ENCODE measurements at places on chromosomes 2 and 18.

GRCh38 chr2:144131042-144131441, 388.9 kb downstream of the ZEB2 start:
- no peak overlapping the region for H3K27ac ChIP-seq
- H3K36me3 ChIP-seq, result no peaks in the 10 kb centered on the region
- no peak overlapping the region for H3K4me3 ChIP-seq

DNA sequence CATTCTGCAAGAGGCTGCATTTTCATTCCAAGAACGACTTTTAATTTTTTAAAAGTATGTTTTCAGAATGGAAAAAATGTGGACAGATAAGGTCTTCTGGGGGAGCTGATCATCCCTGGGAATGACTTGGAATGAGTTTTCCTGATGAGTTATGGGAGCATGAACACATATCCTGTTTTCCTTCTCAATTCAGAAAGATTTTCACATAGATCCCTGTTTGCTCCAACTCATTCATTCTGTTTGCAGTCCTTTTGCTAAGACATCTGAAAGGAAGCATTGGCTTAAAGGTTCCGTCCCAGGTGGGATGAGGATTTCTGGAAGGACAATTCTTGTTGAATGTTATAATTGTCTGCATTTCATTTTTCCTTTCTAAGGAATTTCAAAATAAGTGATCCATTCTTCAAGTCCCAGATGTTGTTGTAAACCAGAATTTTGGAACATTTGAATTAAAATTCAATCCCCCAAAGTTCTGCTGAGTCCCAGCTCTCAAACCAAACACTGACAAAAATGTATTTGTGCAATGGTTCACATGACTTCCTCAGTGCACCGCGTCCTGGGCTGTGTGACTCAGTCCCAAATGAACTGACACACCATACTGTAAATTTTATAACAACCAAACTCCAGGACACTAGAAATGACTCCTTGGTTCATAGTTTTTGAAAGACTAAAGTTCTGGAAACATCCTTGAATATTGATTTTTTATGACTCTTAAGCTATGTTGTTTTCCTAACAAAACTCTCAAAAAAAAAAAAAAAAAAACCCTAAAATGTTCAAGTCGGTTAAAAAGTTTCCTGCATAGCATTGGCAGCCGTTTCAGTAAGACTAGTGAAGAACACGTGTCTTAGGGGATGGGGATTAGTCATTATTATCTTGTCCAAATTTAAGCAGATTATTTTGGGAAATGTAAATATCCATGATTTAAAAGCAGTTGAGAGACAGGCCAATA, 281.8 kb upstream of the TCF4 start:
- DNase-seq, result no peak
- H3K36me3 ChIP-seq, result no peaks in the 10 kb centered on the region
- no peak overlapping the region for H3K4me3 ChIP-seq
- H3K27ac ChIP-seq, result no peak overlapping the region
- no peaks in the 10 kb centered on the region for H3K27me3 ChIP-seq
- H3K4me1 ChIP-seq, result no peaks in the 10 kb centered on the region

- H3K4me3 ChIP-seq, result no peak overlapping the region
- no peak for DNase-seq
- no peaks in the 10 kb centered on the region for H3K27me3 ChIP-seq
- no peaks in the 10 kb centered on the region for H3K4me1 ChIP-seq
- no peaks in the 10 kb centered on the region for H3K36me3 ChIP-seq
These were observed 481.2 kb downstream of the NUP35 start for GRCh38 chr2:183605440-183605839.

DNA sequence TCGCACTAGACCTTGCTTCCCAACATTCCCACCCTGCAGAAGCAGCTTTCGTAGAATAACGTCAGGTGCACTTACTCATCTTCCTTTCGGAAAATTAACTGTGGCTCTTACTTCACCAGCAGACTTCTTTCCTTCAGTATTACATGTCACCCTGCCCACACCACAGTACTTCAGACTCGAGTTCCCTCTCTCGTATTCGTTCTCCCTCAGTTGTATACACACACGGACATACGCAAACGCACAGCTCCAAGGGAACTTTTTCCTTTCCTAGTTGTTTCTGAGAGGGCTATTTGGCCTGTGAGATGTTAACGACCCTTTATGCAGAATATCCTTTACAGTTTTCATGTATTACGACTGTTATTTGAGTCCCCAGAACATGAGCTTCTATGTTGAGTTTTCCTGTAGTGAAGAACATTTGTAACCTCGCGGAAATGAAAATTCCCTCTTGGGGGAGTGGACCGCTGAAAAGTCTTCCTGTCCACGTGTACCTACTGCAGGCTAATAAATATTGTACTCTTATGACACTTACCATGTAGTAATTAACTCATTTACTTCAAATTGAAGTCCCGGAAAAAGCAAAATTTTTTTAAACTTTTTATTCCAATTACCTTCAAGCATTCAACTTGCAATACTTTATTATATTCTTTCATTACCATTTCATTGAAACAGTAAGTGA, 908 bp downstream of the ERLEC1 start:
- H3K4me3 ChIP-seq, result peak overlapping the region; percentile 97
- H3K36me3 ChIP-seq, result peaks cover 7% of the 10 kb centered on the region
- H3K4me1 ChIP-seq, result peaks cover 28% of the 10 kb centered on the region

GRCh38 chr2:41924024-41924423, 123.8 kb upstream of the PKDCC start:
- no peaks in the 10 kb centered on the region for H3K36me3 ChIP-seq
- H3K27ac ChIP-seq, result no peak overlapping the region
- no peak overlapping the region for H3K4me3 ChIP-seq
- no peak for DNase-seq
- H3K4me1 ChIP-seq, result no peaks in the 10 kb centered on the region

DNA sequence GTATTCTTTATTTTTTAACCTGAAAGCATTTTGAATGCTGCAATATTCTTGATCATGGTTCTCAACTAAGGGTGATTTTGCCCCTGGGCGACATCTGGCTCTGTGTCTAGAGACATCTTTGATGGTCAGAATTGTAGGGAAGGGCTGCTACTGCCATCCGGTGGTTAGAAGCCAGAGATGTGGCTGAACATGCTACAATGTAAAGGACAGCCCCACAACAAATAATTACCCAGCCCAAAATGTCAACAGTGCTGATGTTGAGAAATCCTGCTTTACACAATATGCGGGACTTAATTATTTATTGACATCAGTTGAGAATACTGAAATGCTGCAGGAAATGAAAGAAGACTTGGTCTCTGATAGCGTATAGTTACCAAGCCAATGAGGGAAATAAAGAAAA, 37.5 kb upstream of the SERPINB2 start:
- DNase-seq, result no peak
- H3K27ac ChIP-seq, result no peak overlapping the region
- peaks cover 29% of the 10 kb centered on the region for H3K27me3 ChIP-seq
- no peaks in the 10 kb centered on the region for H3K4me1 ChIP-seq

DNA sequence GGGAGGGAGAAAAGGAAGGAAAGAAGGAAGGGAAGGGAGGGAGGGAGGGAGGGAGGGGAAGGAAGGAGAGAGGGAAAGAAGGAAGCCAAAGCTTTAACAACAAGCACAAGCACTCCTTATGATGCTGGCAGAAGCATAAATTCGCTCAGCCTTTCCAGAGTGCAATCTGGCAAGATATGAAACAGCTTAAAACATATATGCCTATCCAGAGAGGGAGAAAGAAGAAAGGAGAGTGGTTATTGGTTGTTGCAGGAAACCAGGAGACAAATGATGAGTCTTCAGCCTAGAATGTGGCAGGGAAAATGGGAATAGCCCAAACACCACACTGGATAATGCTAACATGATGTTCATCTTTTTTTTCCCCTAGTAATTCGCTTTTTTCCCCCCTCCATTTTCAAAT, 64.0 kb downstream of the STPG4 start:
- no peak for DNase-seq
- H3K36me3 ChIP-seq, result no peaks in the 10 kb centered on the region
- peaks cover under 1% of the 10 kb centered on the region for H3K4me1 ChIP-seq
- H3K27me3 ChIP-seq, result peaks cover 6% of the 10 kb centered on the region
- H3K27ac ChIP-seq, result no peak overlapping the region

DNA sequence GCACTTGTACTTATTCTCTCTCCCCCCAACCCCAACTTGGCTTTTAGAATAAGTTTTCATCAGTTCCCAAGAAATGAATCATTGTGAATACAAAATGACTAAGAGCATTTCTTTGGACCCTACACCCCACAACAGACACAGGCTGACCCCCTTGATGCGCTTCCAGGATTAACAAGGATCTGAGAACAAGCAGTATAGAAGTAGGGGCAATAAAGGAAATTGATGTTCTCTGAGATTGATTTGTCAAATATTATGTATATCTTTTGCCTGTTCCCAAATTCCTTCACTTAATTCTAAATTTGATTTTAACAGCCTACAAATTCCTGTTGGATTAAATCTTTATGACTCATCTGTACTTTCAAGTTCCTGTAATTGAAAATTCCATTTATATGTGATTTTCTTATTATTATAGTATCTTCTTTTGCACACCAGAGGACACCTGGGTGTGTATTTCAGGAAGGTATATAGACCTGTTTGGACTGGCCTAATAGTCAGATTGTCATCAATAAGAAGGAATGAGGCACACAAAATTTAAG, 10.2 kb upstream of the PTPN4 start:
- H3K27ac ChIP-seq, result no peak overlapping the region
- no peak overlapping the region for H3K4me3 ChIP-seq
- H3K27me3 ChIP-seq, result peaks cover 27% of the 10 kb centered on the region
- H3K4me1 ChIP-seq, result peaks cover 6% of the 10 kb centered on the region

DNA sequence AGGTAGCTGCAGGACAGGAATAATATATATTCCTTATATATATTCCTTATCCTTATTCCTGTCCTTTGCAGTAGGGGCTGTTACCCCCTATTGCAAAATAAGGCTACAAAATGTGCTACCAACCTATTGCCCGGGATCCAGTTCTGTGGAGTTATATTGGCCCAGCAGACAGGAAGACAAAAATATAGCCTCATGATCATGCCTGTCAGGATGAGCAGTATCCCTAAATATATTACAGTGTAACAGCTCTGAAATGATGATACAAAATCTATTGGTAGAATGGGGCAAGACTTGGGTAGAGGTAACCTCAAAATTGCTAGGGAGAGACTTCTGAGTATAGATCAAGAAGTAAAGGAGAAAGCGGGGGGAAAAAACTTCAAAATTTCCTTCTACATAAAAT, 31.6 kb upstream of the MARCHF7 start:
- no peaks in the 10 kb centered on the region for H3K36me3 ChIP-seq
- no peak overlapping the region for H3K27ac ChIP-seq
- no peaks in the 10 kb centered on the region for H3K4me1 ChIP-seq
- H3K4me3 ChIP-seq, result no peak overlapping the region
- no peak for DNase-seq

- H3K4me1 ChIP-seq, result no peaks in the 10 kb centered on the region
- no peak overlapping the region for H3K27ac ChIP-seq
- DNase-seq, result no peak
- no peak overlapping the region for H3K4me3 ChIP-seq
- no peaks in the 10 kb centered on the region for H3K36me3 ChIP-seq
These were observed 677.6 kb downstream of the IRS1 start for GRCh38 chr2:226122041-226122440.

- no peak overlapping the region for H3K27ac ChIP-seq
- no peak for DNase-seq
- H3K4me1 ChIP-seq, result no peaks in the 10 kb centered on the region
- no peaks in the 10 kb centered on the region for H3K27me3 ChIP-seq
- no peaks in the 10 kb centered on the region for H3K36me3 ChIP-seq
- H3K4me3 ChIP-seq, result no peak overlapping the region
These were observed 102.3 kb upstream of the ZNF521 start for GRCh38 chr18:25454270-25454659.

DNA sequence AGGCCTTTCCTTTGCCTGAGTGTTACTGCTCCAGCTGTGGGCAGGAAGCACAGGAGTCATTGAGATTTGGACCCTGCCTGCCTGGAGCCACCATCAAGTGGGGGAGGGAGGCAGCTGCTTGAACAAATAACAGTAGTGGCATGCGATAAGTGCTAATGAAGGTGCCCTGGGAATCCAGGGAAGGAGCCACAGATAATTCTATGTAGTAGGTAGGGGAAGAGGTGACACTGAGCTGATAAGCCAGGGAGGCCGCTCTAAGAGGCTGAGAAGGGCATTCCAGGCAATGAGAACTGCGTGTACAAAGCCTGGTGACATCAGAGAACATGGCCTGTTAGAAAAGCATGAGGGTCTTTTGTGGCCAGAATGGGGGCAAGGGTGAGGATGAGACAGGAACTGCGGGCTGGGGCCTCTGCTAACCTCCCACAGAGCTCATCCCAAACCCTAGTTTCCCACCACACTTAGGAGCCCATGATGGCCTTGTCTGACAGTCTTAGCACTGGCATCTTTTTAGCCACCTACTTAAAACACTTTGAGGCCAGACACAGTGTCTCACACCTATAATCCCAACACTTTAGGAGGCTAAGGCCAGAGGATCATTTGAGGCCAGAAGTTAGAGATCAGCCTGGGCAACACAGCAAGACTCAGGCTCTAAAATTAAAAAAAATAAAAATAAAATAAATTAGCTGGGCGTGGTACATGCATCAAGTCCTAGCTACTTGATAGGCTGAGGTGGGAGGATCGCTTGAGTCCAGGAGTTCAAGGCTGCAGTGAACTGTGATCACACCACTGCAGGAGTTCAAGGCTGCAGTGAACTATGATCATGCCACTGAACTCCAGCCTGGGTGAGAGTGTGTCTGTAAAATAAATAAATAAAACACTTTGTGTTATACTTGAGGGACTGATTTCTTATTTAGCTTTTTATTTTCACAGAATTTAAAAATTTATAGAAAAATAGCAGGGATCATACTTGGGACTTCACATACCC, 58.9 kb downstream of the TET3 start:
- peaks cover 35% of the 10 kb centered on the region for H3K4me1 ChIP-seq
- peaks cover 9% of the 10 kb centered on the region for H3K36me3 ChIP-seq
- H3K27me3 ChIP-seq, result no peaks in the 10 kb centered on the region
- no peak overlapping the region for H3K4me3 ChIP-seq
- DNase-seq, result no peak
- no peak overlapping the region for H3K27ac ChIP-seq

- DNase-seq, result no peak
- H3K27ac ChIP-seq, result no peak overlapping the region
- H3K4me3 ChIP-seq, result no peak overlapping the region
These were observed 81.6 kb upstream of the CTDP1 start for GRCh38 chr18:79597831-79598632.

GRCh38 chr2:122034777-122035176, 279.3 kb downstream of the TSN start:
- no peaks in the 10 kb centered on the region for H3K36me3 ChIP-seq
- H3K27ac ChIP-seq, result no peak overlapping the region
- H3K27me3 ChIP-seq, result peaks cover 1% of the 10 kb centered on the region
- no peak overlapping the region for H3K4me3 ChIP-seq
- peaks cover 2% of the 10 kb centered on the region for H3K4me1 ChIP-seq

GRCh38 chr2:181850936-181851560, 40.5 kb upstream of the ITPRID2 start:
- no peak for DNase-seq
- no peak overlapping the region for H3K4me3 ChIP-seq
- no peak overlapping the region for H3K27ac ChIP-seq
- no peaks in the 10 kb centered on the region for H3K36me3 ChIP-seq
- H3K27me3 ChIP-seq, result peaks cover 23% of the 10 kb centered on the region

DNA sequence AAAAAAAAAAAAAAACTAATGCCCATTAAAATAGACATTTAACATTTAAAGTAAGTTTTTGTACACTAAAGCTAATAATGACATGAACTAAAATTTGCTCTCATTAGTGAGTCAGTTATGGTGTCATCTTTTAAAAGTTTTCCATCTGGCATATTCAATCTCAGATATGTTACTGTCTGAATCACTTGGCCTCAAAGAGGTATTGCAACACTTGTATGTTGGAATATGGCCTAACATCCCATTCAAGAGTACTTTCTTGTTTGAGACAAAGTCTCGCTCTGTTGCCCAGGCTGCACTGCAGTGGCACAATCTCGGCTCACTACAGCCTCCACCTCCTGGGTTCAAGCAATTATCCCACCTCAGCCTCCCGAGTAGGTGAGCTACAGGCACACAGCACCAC, 169.7 kb downstream of the TMEM163 start:
- no peak for DNase-seq
- H3K4me1 ChIP-seq, result no peaks in the 10 kb centered on the region
- H3K27me3 ChIP-seq, result peaks cover 2% of the 10 kb centered on the region
- no peak overlapping the region for H3K4me3 ChIP-seq
- no peaks in the 10 kb centered on the region for H3K36me3 ChIP-seq
